RWPE1 (cell line): ENCODE measurements at places on chromosomes 16 and 17.

DNA sequence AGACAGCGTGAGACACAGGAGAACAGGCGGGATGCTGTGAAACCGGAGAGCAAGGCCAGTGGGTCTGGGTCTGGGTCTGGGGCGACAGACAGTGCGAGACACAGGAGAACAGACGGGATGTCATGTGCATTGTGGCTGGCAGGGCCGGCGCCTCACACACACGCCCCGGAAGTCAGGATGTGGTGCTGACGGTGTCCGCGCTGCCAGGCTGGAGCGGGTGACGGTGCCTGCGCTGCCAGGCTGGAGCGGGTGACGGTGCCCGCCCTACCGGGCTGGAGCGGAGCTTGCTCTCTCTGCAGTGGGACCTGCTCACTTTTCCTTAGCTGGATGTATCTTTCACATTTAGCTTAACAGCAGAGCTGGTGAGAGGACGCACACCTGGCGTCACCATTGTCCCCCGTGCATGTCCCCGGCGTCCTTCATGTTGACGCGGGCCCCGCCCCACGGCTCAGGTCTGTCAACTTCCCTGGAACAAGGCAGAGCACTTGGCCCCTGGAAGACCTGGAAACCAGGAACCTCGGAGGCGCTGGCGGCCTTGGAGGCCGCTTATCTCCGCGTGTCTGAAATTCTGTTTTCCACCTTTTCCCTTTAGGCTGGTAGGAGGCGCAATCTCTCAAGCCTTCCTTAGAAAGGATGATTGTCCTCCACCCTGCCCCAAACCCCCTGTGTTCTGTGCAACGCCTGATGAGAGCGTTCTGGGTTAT lies 43.0 kb upstream of the ZNF750 start:
- no peak for DNase-seq

DNA sequence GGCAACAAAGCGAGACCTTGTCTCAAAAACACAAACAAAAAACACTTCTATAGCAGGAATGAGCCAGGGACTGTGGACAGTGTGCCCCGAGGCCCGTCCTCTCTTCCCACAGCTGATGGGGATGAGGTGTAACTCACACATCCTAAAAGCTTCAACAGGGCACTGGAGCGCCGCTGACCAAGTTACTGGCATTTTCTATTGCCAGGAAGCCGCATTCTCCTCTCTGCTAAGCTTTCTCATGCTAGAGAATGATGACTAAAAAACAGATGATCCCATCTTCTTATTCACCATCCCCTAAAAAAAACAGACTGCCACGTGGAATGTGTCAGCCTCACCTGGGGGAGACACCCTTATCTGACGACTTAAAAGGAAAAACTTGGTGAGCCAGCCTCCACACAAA lies 16.3 kb downstream of the CARHSP1 start:
- no peak for DNase-seq

DNA sequence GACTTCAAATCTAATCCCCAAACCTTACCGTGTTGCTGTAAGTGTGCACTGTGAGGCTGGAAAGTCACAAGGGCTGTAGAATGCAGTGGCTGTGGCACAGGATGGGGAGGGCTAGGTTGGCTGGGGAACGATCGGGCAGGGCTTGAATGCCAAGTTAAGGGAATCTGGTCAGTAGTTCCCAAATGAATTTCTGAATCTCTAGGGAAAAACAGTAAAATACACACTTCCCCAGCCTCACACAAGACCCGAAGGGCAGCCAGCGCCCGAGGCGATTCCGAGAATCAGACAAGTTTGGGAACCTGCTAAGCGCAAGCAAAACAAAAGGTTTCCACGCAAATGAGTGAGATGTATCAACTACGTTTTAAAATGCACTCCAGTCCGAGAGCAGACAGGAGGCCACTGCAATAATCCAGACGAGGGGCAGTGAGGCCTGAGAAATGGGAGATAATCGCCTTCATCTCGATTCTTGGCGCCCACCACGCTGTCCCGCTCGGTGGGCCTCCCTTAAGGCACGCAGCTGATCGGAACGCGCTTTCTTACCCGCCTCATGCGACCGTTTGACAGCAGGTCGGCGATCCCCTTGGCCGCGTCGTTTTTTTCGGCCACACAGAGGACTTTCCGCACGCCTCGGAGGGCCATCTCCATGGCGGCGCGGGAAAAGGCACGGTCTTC lies 599 bp downstream of the TOP3A start:
- DNase-seq: peak; percentile 16

DNA sequence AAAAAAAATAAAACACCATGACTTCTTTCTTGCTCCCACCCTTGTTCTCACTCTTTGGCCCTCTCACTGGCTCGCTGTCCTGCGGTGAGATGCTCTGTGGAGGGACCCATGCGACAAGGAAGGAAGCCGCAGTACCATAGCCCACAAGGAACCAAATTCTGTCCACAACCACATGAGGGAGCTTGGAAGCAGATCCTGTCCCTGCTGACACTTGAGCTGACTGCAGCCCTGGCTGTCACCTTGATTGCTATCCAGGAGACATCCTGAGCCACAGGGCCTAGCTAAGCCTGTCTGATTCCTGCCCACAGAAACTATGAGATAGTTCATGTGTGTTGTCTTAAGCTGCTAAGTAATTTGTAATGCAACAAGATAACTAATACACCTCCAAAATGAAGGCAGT lies 4.8 kb upstream of the MT2A start:
- no peak for DNase-seq

- DNase-seq: no peak
Measured at GRCh38 chr16:12881182-12881581, 20.2 kb upstream of the SHISA9 start.

DNA sequence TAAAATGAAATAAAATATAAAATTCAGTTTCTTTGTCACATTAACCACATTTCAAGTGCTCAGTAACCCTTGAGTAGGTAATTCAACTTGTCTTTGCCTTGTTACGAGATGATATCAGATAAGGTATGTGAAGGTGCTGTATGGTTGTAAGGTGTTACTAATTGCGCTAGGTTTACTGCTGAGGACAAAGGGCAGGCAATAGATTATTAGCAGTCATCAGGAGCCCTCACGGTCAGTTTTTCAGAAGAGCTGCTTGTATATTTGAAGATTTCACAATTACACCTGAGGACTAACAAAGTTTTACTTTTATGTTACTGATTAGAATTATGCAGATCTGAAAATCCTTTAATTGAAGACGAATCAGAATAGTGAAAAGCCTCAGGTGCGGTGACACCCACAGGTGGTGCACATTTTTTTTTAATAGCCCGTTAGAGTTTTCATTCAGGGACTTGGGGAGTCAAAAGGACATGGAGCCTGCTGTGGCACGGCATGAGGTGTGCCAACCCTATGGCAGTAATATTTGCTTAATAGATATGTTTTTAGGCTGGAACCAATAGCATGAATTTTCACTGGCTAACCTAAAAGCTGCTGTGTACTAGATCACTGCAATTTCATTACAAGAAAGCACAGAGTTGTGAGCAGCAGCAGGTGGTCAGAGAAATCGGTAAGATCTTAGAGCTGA lies 16.4 kb downstream of the NDEL1 start:
- no peak for DNase-seq
